ENCODE measurements at places on chromosomes 6 and 20.

GRCh38 chr20:3461911-3462677 is 8.7 kb upstream of the ATRN start:
- DNase-seq = no peak

DNA sequence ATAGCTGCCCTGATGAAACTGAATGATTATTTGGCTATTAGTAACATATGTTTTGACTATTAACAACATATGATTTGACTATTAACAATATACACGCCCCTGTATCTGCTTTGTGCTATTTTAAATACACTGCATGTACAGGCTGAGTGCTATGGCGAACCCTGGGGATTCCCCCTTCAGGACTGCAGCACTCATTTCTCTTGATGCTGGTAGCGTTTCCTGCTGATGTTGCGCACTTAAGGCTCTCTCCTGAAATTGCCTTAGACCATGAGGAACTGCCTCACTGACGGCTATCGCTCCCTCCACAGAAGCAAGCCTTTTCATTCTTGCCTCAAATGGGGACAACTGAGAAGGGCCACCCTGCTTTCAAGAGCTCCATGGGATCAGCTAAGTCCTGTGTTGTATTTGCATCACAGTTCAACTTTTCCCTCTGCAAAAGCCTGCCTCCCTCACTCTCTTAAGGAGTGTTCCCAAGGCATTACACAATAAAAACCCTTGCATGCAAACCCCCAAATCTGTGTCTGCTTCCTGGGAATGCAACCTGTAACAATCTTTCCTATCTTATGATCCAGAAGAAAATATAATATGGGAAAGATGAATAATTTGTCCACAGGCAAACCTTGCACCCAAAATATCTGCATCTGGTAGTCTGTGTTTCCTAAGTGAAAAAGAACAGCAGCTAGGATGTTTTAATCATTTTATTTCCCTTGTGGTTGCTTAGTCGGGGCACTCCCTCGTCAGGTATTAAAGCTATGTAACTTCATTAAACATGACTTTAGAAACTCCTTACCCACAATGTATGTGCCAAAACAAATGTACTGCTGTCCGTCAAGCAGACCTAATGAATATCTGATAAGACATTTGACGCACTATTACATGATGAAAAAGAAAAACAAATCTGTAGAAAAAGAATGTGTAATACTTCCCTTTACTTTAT is 456.4 kb downstream of the COL12A1 start:
- no peak for DNase-seq

DNA sequence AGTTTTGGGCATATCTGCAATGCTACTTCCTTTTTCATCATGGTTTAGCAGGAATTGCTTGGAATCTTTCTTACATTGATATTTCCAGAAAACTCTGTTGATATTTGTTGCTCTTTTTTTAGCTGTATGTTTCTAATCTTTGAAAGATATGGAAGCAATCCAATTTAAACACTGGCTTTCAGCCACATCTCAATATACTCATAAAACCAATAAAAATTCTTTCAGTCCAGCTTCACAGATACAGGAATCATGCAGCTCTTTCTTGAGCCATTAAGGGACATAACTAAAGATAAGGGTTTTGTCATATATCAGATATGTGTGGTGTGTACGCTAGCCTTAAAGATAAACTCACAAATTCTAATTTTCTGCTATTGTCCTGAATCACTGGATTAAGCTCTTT is 47.4 kb downstream of the PKIB start:
- DNase-seq = no peak

- DNase-seq = no peak
Measured at GRCh38 chr6:47292944-47293343, 16.8 kb downstream of the TNFRSF21 start.

DNA sequence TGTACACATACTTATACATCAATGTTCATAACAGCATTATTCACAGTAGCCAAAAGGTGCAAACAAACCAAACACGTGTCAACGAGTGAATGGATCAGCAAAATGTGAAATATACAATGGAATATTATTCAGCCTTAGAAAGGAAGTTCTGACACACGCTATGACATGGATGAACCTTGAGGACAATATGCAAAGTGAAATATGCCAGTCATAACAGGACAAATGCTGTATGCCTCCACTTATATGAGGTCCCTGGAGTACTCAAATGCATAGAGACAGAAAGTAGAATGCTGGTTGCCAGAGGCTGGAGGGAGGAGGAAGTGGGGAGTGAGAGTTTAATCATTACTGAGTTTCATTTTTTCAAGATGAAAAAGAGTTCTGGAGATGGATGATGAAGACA is 37.8 kb upstream of the IGF2R start:
- DNase-seq = no peak

GRCh38 chr6:154157082-154157481 is 118.0 kb downstream of the OPRM1 start:
- no peak for DNase-seq

DNA sequence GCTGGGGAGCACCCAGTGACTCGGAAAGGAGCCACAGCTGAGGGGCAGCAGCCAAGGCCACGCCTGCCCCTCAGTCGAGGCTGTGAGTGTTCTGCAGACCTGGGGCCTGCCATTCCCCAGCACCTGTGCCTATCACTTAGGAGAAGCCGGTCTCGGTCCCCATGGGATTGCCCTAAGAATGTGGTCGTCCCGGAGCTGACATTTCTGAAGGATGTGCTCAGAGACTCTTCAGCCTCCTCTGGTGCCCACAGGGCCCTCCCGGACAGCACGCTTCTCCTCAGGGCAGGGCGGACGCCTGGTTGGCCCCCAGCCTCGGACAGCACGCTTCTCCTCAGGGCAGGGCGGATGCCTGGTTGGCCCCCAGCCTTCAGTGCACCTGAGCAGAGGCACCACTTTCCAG is 223.9 kb downstream of the ERMARD start:
- DNase-seq = no peak

GRCh38 chr6:3412779-3413500 is 43.9 kb downstream of the SLC22A23 start:
- DNase-seq = no peak
